ENCODE measurements at places on chromosomes 7 and 10.

DNA sequence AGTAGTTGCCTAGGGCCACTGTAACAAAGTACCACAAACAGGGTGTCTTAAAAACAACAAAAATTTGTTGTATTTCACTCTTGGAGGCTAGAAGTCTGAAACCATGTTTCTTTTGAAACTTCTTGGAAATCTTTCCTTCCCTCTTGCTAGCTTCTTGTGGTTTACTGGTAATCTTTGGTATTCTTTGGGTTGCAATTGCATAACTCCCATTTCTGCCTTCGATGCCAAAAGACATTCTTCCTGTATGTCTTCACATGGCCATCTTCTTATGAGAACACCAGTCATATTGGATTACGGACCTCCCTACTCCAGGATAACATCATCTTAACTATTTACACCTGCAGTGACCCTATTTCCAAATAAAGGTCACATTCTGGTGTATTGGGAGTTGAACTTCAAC lies 357.4 kb downstream of the PPP1R3A start:
- no peak for DNase-seq

GRCh38 chr7:80806663-80807062 lies 112.2 kb downstream of the SEMA3C start:
- no peak for DNase-seq

- DNase-seq = no peak
These were observed 407.7 kb downstream of the PARD3 start for GRCh38 chr10:34407324-34407805.

- no peak for DNase-seq
These were observed 107.7 kb downstream of the FAM53B start for GRCh38 chr10:124636271-124636995.

DNA sequence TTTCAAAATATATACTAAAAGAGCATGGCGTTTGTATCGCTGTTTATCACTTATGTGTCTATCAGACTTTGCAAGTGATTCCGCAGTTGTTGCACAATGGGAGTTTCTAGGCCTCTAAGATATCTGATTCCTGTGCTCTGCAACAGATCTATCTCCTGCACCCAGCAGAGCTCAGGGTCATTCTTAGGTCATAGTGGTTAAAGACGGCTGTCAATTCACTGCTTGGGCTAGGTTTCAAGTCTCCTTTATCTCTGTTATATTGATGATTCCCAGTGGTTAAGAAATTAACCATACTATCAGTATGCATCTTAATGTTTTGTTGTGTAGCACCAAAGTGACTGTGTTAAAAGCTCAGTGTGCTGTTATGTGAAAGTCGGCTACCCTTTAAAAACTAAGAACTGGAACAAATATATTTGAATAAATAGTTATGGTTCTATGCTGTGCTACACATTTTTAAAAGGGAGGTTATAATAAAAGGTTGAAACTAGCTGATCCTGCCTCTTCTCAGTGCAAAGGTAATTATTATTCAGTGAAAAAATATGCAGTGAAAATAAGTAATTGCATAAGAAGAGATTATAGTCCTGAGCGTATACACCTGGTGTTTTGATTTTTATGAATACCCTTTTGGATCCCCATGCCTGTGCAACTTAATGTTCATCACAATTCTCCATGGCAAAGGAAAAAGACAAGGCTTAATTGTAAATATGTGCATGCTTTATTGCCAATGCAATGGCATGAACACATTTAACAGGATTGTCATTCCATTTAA lies 24.0 kb downstream of the HOXA1 start:
- DNase-seq = no peak
